T-helper 1 cell treated with Interleukin-12 subunit alpha and Interleukin-12 subunit beta and Interleukin-4 antibody, amounts not matched to agents 30 ng/mL and 1 ng/mL, for 36 hours (primary cell): ENCODE measurements at places on chromosomes 7 and 10. TPM values are rescaled to one million over a fixed set of nuclear protein-coding genes. Genes with fewer than 3 reads are reported as not detected.

The SLK gene
- total RNA-seq: 30.1 and 31.2 TPM in 2 replicates

The PRKRIP1 gene
- 27.1 and 27.4 TPM in 2 replicates for total RNA-seq

The BAMBI gene
- total RNA-seq: not detected in 2 replicates

The NRP1 gene
- total RNA-seq: 1.4 and 3.4 TPM in 2 replicates

The BTBD16 gene
- not detected in 2 replicates for total RNA-seq

The TFPI2 gene
- total RNA-seq: not detected in 2 replicates

The PDE6C gene
- not detected in 2 replicates for total RNA-seq
